ENCODE measurements at places on chromosomes 3 and 15.

DNA sequence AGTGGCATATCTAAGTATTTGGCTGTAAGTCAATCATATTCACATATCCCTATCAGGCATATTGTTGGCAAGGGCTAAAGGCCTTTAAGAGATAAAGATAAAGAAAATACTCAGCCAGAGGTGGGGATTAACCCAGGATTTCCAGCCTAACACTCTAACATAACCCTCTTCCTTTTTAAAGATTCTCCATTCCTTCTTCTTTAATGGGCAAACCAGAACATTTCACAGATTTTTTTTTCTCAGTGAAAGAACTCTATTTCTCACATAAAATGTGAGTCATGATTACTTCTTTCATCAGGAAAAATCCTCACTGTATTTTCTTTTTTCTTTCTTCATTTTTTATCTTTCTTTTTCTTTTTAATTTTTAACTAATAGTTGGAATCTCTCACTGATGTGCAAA, 200.4 kb downstream of the NR1D2 start:
- no peak for DNase-seq

- DNase-seq: no peak
Measured at GRCh38 chr3:134145183-134145582, 105.5 kb downstream of the RYK start.

DNA sequence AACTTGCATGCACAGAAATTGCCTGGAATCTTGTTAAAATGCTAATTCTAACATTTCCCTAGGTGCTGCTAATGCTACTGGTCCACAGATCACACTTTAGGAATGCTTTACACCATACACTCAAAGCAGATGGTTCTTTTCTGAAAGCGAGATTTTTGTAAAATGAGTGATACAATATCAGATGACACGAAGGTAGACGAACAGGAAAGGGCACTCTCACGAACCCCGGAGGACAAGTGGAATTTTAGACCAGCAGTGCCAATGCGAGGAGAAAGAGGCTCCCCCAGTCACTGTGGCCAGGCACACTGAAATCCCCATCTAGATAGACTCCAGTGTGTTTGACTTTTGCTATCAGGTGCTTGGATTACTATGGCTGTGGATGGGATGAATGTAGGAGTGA, 21.0 kb downstream of the FAIM start:
- DNase-seq: no peak

DNA sequence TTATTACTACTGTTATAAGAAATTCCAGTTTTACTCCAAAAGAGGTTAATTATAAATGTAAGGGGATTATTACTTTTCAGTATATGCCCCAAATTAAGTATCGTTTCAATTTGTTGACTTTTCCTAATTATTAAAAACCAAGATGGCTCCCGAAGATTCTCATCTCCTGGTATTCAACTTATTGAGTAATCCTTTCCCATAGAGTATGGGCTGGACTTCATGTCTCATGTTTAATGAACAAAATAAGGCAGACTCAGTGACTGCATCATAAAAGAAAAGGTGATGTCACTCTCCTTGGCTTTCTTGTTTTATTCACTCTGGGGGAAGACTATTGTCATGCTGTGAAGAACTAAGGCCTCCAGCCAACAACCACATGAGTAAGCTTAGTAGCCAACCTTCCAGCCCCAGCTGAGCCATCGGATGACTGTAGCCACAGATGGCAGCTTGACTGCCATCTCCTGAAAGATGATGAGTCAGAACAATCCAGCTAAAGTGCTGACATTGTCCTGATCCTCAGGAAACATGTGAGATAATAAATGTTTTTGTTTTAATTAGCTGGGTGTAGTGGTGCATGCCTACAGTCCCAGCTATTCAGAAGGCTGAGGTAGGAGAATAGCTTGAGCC, 17.3 kb downstream of the IGF2BP2 start:
- no peak for DNase-seq

GRCh38 chr15:80153900-80154299, 1.1 kb downstream of the FAH start:
- DNase-seq: no peak

DNA sequence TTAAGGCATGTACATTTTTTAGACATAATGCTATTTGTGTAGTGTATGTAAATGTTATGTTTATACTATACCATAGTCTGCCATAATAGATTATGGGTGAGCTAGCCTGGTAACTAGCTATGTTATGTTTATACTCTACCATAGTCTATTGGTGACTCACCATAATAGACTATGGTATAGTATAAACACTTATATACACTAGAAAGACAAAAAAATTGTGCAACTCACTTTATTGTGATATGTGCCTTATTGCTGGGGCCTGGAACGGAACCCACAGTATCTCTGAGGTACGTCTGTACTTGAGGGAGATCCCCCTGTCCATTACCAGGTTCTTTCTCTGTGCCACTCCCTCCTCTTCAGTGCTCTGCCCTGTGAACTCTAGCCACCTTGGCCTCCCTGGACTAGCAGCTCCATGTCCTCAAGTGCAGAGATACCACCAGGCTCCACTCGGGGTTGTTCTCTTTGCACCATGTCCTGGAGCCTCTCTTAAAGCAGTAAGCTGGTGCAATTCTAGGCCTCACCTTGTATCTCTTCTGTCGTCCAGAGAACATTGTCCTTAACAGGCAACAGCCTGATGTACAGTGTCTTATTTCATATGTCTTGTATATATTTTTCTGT, 60.8 kb upstream of the PXYLP1 start:
- no peak for DNase-seq

DNA sequence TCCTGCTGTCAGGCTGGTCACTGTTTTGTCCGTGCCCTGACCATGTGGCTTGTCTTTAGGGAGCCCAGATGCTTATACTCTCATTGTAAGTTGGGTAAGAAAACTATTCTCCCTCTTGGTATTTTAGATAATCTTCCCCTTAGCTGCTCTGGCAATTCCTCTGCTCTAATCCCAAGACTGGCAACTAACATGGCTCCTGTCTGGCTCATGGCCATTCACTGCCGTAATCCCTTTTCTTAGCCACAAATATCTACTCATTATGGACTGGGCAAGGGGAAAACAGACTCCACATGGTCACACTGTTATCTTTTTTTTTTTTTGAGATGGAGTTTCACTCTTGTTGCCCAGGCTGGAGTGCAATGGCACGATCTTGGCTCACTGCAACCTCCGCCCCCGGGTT, 38.8 kb downstream of the TYRO3 start:
- no peak for DNase-seq

GRCh38 chr3:127375151-127375930, 87.5 kb upstream of the PRR20G start:
- DNase-seq: no peak

DNA sequence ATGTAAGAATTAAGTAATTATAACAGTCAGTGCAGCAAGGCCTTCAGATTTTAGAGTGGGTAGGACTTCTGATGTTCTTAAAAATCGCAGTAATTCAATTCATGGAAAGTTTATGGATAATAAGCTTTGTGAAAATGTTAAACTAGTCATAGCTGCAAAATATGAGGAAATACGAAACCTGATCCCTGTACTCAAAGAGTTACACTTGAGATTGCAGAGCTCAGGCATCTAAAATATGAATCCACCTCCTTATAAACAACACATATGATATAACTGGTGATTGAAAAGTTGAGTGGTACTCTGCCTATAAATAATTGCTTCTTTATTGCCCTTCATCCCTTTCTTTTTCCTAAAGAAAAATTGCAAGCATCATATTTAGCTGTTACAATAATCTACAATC, 473.3 kb downstream of the OTOL1 start:
- no peak for DNase-seq
